ENCODE measurements at places on chromosomes 2 and 18. TPM values are rescaled to one million over a fixed set of nuclear protein-coding genes. Genes with fewer than 3 reads are reported as not detected.

Gene UGT1A1
- 1.6 TPM for polyA plus RNA-seq

Gene GRHL1
- polyA plus RNA-seq = 3.0 TPM

Gene FOXD4L1
- polyA plus RNA-seq = 0.07 TPM

Gene RNF181
- 131 TPM for polyA plus RNA-seq

Gene TDRD15
- polyA plus RNA-seq = not detected

Gene FBXO15
- polyA plus RNA-seq = 0.73 TPM

Gene CD302
- polyA plus RNA-seq = 42.7 TPM

Gene RGPD4
- polyA plus RNA-seq = 0.01 TPM

DNA sequence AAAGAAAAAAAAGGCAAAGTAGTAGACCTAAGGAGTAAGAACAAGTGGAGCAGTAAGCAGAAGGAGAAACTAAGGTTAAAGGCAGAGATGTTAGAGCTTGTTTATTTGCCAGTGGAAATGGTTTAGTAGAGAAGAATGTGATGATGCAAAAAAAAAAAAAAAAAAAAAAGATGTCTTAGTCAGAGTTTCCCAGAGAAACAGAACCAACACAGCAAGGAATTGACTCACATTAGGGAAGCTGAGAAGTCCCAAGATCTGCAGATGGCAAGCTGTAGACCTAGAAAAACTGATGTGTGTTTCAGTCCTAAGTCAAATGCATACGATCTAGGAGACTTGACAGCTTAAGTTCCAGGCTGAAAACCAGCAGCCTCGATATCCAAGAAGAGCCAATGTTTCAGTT lies 1548.8 kb upstream of the LRRTM1 start:
- DNase-seq = no peak

GRCh38 chr2:18596993-18597392 lies 7.6 kb upstream of the NT5C1B start:
- no peak for DNase-seq

- no peak for DNase-seq
These were observed 205.8 kb downstream of the INSIG2 start for GRCh38 chr2:118294063-118294462.

GRCh38 chr2:44283116-44283666 lies 7.9 kb downstream of the SLC3A1 start:
- no peak for DNase-seq

DNA sequence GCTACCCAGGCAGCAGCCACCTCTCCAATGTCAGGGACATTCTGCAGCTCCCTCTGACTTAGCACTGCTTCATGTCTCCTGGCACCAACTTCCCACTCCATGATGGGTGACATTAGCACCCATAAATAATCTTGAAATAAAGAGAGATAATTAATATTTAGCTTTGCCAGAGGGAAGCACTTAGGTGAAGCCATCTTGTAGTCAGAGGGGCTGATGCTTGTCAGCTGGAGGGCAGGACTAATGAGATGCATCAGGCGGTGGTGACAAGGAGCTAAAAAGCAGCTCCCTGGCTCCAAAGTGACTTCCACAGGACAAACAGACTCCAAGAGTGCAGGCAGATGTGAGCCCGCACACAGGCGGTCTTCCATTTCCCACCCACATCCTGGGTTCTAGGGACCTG lies 153.0 kb upstream of the ID2 start:
- no peak for DNase-seq

GRCh38 chr18:7817575-7818230 lies 250.6 kb downstream of the PTPRM start:
- peak; percentile 76 for DNase-seq

GRCh38 chr2:235561450-235561849 lies 67.6 kb downstream of the AGAP1 start:
- DNase-seq = no peak

GRCh38 chr18:39030124-39030655 lies 1464.6 kb upstream of the CELF4 start:
- DNase-seq = no peak

DNA sequence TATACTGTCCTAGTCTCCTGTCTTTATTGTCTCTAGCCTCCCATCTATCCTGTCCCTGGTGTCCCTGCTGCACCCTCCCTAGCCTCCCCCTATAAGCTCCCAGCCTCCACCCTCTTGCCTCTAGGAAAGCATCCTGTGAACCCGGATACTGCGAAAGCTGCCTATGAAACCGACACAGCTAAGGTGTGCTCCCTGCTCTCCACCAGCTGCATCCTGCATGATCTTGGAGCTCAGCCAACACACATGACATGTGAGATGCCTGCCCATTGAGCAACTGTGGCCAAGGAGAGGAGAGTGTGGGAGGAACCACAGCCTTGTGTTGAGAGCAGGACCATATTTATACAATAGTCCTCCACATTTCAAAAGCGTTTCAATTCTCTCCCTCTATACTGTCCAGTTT lies 187.1 kb downstream of the ZBTB7C start:
- DNase-seq = peak; percentile 86

DNA sequence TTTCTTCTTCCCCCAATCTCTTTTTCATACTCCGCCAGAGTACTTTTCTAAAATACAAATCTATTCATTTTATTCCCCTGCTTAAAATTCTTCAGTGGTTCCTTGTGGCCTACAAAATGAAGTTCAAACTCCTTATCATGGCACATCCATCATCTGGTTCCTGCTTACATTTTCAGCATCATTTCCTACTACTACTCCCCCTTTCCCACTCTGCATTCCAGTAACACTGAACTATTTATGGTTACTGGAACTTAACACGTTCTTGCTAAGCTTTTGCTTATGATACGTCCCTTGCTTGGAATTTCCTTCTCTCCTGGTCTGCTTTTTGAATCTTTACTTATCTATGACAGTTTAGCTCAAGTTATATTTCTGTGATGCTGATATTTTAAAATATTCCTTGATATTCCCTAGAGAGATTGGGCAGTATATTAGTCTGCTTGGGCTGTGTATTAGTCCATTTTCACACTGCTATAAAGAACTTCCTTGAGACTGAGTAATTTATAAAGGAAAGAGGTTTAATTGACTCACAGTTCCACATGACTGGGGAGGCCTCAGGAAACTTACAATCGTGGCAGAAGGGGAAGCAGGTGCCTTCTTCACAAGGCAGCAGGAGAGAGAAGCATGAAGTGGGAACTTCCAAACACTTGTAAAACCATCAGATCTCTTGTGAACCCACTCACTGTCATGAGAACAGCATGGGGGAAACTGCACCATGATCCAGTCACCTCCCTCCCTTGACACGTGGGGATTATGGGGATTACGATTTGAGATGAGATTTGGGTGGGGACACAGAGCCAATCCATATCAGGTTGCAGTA lies 53.2 kb downstream of the BMPR2 start:
- DNase-seq = peak; percentile 18

DNA sequence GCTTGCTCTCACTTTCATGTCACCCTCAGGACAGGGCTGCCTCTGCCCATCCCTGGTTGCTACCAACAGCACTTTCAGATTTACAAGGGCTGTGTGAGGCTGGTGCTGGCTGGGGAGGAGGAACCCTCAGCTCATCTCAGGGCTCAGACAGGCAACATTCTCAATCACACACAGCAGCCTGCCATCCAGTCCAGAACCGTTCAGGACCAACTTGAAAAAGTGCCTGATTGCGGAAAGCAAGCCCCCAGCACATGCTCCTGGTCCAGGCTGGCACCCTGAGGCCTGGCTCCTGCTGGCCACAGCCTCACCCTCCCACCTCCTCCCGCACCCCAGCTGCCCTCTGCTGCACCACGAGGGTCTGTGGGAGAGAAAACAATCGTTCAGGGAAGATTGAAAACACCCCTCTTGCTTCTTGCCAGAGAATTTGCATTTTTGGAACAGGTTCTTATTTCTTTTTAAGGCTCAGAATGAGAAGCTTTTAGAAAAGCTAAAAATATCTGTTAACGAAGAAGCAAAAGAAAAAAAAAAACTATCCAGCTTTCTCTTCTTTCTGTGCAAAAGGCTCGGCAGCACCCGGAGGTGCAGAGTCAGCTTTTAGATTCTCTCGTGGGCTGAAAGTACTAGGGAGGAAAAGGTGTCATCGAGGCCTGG lies 403.8 kb upstream of the ID2 start:
- DNase-seq = no peak

DNA sequence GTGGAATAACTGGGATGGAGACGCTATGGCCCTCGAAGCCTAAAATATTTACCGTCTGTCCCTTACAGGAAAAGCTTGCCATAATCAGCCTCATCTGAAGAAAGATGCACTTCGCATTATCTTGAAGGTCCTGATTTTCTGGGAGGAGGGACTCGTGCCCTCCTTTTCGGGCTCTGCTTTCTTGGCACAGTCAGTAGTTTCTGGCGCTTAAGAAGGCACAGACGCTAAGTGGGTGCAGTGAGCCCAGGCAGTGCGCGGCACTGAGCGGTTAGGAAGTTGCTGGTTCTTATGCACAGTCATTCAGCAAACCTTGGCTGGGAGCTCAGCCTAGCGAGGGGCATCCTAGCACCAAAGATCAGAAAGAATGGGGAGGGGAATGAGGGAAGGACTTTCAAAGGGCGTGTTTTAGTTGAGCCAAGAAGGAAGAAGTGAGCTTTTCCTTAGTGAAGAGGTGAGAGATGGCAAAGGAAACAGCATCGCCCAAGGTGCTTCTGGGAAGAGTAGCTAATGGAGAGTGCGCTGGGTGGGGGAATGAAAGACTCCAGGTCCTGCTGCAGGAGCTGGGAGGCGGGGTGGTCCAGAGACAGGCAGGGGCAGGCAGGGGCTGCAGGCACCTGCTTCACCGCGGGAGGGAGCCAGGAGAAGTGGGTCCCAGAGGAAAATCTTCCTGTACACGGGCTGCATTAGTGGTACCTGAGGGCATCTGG lies 64.1 kb downstream of the ZCCHC2 start:
- DNase-seq = no peak

DNA sequence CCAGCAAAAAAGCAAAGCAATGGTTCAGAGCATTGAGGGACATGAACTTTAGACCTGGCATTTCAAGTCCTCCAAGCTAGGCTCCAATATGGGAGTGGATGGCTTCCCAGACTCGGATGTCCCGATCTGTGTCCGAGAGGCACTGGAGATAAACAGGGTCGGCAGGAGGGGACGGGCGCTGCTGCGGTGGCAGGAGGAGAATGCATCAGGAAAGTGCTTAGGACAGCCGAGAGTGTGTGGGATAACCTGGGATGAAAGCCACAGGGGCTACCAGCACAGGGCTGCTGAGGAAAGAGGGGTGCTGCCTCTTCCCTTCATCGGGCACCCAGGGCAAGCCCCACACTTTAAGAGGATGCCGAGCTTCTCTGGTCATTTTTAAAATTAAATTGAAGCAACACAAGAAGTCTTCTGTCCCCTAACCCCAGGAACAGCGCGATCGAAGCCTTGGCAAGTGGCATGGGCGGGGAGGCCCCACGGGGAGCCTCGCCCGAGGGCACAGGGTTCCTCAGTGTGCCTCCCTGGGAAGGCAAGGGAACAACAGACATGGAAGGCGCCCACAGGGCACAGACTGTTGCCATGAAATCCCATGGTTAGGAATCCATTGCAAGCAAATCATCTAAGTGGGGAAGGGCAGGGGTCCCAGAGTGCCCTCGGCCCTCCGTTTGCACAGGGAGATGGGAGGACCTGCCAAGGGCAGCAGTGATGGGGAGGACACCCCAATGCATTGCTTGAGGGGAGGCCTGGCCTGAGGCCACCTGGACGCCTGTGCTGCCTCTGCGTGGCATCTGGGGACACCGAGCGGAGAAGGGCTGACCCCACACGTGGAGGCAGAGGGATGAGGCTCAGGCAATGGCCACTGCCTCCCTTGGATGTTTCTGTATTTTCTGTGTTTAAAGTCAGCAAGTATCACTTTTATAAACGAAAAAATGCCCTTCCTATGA lies 78.5 kb upstream of the GPC1 start:
- DNase-seq = no peak

GRCh38 chr2:133171393-133172004 lies 396.8 kb downstream of the NCKAP5 start:
- DNase-seq = peak; percentile 42

- DNase-seq = no peak
These were observed 94.7 kb downstream of the DOK6 start for GRCh38 chr18:69495338-69495737.

DNA sequence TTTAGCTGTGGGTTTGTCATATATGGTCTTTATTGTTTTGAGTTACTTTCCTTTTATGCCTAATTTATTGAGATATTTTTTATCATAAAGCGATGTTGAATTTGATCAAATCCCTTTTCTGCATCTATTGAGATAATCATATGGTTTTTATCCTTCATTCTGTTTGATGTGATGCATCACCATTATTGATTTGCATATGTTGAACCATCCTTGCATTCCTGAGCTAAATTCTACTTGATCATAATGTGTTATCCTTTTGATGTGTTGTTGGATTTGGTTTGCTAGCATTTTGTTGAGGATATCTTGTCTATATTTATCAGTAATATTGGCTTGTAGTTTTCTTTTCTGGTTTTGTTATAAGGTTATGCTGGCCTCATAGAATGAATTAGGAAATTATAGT lies 308.5 kb downstream of the ADCYAP1 start:
- DNase-seq = no peak

- no peak for DNase-seq
These were observed 54.6 kb upstream of the RASGRP3 start for GRCh38 chr2:33421820-33422219.

Measured in large intestine (tissue), 12 donors.